Ascending aorta (tissue), 2 donors: ENCODE measurements at places on chromosomes 16 and 17. TPM values are rescaled to one million over a fixed set of nuclear protein-coding genes. Genes with fewer than 3 reads are reported as not detected.
A peak's percentile ranks its signal among the peaks of the same experiment; 100 is the strongest.

The RNF222 gene
- total RNA-seq = not detected

The AATK gene
- 20.6 TPM for total RNA-seq

The FAM171A2 gene
- total RNA-seq = 1.7 TPM

The RGS11 gene
- 32.6 TPM for total RNA-seq

The SRCIN1 gene
- not detected for total RNA-seq

- H3K4me1 ChIP-seq = no peaks in the 10 kb centered on the region
- no peaks in the 10 kb centered on the region for H3K27me3 ChIP-seq
- no peaks in the 10 kb centered on the region for H3K36me3 ChIP-seq
- H3K4me3 ChIP-seq = no peak overlapping the region
- H3K27ac ChIP-seq = no peak overlapping the region
These were observed 58.5 kb downstream of the NUP93 start for GRCh38 chr16:56788435-56788834.

DNA sequence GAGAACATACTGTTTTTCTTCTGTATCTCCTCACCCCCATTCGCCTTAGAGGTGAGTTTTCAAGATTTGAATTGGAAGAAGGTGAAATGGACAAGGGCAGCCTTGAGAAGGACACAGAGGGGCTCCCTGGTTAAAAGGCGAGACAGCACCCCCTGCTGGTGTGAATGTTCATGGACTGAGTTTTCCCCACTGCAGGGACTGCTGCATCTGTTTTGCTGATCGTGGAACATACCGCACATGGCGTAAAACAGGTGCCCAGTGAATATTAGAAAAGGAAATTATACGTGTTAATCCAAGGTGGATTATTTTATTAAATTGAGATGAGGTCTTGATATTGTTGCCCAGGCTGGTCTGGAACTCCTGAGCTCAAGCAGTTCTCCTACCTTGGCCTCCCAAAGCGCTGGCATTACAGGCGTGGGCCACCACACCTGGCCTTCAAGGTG, 54.5 kb downstream of the NDE1 start:
- H3K36me3 ChIP-seq = peaks cover 70% of the 10 kb centered on the region
- peak overlapping the region; percentile 7 for H3K27ac ChIP-seq
- no peaks in the 10 kb centered on the region for H3K27me3 ChIP-seq
- H3K4me3 ChIP-seq = no peak overlapping the region
- peak; percentile 89 for DNase-seq
- no peaks in the 10 kb centered on the region for H3K4me1 ChIP-seq

DNA sequence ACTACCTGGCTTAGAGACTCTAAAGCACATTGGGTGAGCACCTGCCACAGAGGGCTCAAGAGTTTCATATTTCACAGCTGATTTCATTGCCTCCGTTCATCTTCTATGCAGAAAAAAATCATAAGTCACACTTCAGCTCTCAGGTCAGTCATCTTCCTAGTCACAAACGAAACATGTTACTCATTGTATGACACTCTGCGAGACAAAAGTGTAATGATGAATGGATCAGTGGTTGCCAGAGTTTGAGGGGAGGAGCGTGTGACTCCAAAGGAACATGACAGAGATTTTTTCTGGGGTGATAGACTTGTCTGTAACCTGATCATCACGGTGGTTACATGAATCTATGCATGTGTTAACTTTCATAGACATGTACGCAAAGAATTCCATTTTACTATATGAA, 195.2 kb upstream of the CNTNAP4 start:
- H3K4me1 ChIP-seq = no peaks in the 10 kb centered on the region
- no peaks in the 10 kb centered on the region for H3K36me3 ChIP-seq
- no peaks in the 10 kb centered on the region for H3K27me3 ChIP-seq

DNA sequence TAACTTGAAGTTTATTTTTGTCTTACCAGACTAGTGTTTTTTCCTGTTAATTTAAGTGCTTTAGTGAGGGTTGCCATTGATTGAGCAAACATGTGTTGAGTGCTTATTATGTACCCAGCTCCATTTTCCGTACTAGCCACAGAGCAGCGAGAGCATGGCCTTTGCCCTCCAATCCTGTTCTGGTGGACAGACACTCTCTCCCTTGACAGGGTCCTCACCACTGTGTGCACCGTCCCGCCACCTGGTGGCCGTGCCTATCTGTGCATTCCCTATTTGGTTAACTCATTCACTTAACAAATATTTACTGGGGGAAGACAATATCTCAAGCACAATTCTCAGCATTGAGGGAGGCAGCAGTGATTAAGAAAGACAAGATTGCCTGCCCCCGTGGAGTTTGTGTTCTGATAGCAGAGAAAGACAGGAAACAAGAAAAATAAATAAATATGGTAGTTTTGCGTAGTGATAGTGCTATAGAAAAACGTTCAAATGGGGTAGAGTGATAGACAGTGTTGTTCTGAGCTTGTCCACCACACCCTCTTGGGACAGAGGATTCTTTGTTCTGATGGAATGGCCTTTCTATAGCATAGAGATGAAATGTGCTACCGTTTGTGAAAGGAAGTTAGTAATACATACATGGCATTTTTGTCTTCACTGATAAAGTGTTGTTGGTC, 13.0 kb downstream of the CDH13 start:
- no peaks in the 10 kb centered on the region for H3K27me3 ChIP-seq
- H3K4me1 ChIP-seq = peaks cover 3% of the 10 kb centered on the region
- no peak for DNase-seq

GRCh38 chr17:45148183-45149036, at the start of gene HEXIM1:
TSS of gene HEXIM1 (plus strand) at chr17:45148475. CDS start at chr17:45149191, 716 bp downstream.
- H3K27ac ChIP-seq = peak within 1 kb of the TSS; percentile 97
- peaks cover 47% of the 10 kb centered on the region for H3K4me1 ChIP-seq
- peak within 1 kb of the TSS; percentile 90 for H3K4me3 ChIP-seq

DNA sequence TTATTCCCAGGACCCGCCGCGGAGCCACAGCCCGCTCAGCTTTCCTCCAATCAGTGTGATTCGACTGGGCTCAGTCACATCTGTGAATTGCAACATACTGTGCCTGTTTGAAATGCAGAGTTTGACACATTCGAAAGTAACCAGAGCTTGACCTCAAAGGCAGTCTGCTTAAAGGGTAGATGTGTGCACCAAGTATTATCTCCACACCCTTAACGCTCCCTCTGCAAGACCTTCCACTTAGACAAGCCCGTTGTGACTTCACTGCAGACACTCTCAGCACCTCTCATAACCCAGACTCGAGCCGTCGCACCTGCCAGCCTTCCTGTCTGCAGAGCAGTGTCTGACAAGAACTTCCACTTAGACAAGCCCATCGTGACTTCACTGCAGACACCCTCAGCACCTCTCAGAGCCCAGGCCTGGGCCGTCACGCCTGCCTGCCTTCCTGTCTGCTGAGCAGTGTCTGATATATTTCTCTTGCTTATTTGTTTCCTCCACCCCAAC, 3.7 kb downstream of the KLHDC4 start:
- H3K4me3 ChIP-seq = no peak overlapping the region
- peaks cover 8% of the 10 kb centered on the region for H3K4me1 ChIP-seq
- no peaks in the 10 kb centered on the region for H3K27me3 ChIP-seq
- H3K36me3 ChIP-seq = peaks cover 14% of the 10 kb centered on the region
- DNase-seq = no peak
- H3K27ac ChIP-seq = no peak overlapping the region

DNA sequence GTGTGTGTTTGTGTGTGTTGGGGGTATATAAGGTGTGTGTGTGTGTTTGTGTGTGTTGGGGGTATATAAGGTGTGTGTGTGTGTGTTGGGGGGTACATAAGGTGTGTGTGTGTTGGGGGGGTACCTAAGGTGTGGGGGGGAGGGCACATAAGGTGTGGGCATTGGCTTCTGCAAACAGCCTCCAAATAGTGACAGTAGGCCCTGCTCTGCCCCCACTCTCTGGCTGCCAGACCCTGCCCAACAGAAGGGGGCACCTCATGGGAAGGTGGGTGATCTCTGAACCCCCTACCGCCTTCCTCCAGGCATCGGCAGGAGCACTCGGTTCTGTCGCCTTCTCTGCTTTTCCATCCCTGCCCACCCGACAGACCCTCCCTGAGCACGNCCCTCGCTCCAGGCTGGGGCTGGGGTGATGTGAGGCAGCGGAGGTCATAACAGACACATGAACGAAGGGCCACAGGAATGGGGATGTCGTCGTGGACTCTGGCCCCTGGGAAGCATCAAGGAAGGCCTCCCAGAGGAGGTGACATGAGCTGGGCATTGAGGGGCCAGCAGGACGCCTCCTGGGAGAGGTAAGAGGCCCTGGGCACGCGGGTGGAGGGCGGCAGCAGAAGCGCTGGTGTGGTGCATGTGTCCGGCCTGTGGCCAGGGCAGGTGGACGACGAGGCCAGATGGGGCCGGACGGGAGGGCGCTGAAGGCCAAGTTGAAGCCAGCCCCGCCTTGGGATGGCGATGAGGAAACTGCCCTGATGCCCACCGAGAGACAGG, 136.6 kb upstream of the RPH3AL start:
- H3K4me3 ChIP-seq = peak overlapping the region; percentile 95
- peaks cover 14% of the 10 kb centered on the region for H3K4me1 ChIP-seq
- H3K36me3 ChIP-seq = no peaks in the 10 kb centered on the region
- H3K27ac ChIP-seq = peak overlapping the region; percentile 46
- DNase-seq = no peak

DNA sequence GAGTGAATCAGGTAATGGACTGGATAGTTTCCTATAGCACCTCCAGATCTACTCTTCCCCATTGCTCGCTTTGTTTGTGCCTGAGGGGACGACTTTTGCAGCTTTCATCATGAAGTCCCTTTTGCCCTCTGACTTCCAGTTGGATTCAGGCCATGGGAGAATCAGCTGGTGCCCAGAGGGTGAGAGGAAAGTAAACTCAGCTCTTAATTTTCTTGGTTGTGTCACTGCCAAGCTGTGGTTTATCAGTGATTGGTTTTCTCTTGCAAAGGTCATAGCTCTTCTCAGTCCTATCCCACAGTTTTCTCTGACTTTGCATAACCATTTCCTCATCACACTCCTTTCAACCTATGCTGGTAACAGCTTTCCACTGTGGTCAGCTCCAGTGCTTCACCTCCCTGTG, 200.1 kb downstream of the KCNJ2 start:
- no peaks in the 10 kb centered on the region for H3K4me1 ChIP-seq
- H3K4me3 ChIP-seq = no peak overlapping the region
- H3K27me3 ChIP-seq = no peaks in the 10 kb centered on the region
- DNase-seq = no peak
